A172 (cell line): ENCODE measurements at places on chromosomes 11 and 22.

DNA sequence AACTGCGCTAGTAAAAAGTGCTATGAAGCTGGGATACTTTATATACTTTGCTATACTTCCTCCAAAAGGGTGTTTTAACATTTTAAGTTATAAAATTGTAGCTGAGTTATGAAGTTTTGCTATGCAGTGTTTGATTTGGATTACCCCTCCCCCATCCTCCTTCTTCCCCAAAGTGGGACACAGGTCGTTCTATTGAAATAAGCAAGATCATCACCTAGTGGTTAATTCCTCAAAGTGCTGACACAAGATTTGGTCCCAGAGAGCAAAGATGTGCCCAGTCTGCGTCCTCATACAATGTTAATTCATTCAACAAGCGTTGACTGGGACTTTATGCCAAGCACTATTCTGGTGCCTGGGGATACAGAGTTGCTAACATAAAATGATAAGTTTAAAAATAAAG, 78.5 kb downstream of the SPON1 start:
- DNase-seq, result peak; percentile 28

DNA sequence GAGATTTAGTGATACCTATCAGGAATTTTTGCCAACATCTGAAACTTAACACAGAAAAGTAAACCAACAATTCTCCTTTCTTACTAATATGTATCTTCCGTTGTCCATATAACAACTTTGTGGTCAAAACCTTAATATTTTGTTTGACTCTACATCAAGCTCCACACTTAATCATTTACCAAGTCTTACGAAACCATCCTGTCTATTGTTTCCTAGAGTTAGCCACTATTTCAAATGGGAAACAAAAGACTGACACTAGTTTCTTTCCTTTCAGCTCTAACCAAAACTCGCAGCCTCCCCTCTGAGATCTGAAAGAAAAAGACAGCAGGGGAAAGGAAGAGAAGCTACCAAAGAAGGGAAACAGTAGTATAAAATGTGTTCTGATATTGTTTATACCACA, 26.5 kb upstream of the PRDM10 start:
- no peak for DNase-seq

- no peak for DNase-seq
These were observed 850.5 kb downstream of the KCNA4 start for GRCh38 chr11:29166306-29166705.

GRCh38 chr11:116202922-116203321, 569.9 kb downstream of the BUD13 start:
- DNase-seq, result no peak

DNA sequence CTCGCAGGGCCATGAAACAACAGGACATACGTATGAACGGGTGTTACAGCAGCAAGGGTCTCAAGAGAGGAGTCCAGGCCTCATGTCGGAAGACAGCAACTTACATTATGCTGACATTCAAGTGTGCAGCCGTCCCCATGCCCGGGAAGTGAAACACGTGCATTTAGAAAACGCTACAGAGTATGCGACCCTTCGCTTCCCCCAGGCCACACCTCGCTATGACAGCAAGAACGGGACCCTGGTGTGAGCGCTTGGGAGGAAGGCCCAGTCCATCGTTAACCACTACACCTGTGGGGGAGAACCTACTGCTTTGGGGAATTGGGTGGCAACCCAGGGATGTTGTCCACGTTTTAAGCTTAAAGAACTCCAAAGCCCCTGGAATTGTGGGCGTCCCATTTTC, 7.2 kb downstream of the C11orf52 start:
- no peak for DNase-seq

GRCh38 chr11:48116437-48117228, 100.0 kb upstream of the OR4B1 start:
- no peak for DNase-seq

GRCh38 chr22:38205261-38206128, 3.7 kb downstream of the MAFF start:
- no peak for DNase-seq

DNA sequence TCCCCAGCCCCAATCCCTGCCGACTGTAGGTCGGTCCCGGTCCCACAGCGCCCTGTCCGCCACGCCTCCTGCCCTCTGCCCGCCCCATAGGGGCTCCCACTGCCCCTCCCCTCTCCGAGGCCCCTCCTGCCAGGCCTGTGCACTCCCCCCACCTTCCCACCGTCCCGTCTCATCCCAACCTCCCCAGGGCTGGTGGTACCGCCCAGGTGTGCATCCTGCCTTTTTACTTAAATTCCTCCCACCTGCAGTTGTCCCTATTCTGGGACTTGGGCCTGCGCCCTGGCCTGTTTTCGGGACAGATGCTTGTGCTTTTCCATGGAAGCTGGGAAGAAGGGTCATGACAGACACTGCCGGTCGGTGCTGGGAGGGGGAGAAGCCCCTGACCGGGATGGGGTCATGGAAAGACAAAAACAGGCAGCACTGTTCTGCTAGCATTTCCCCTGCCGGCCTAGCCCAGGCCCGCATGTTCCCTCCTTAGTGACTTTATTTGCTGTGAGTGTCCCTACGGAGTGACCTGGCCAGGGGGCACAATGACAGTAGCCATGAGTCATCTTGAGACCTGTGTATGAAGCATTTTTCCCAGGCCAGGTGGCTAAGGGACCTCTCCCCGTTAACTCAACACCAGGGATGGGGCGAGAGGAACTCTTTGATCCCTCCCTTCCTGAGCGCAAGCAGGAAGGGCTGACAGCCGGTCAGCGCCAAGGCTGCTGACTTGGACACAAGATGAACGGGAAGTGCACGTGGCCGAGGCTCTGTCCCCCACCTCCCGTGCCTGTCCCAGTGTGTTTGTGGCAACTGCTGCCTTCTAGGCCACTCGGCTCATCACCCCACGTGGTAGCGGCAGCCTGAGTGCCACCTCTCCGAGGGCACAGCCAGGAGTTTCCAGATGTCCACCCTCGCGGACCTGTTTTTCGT, 7.1 kb downstream of the TBX1 start:
- no peak for DNase-seq

DNA sequence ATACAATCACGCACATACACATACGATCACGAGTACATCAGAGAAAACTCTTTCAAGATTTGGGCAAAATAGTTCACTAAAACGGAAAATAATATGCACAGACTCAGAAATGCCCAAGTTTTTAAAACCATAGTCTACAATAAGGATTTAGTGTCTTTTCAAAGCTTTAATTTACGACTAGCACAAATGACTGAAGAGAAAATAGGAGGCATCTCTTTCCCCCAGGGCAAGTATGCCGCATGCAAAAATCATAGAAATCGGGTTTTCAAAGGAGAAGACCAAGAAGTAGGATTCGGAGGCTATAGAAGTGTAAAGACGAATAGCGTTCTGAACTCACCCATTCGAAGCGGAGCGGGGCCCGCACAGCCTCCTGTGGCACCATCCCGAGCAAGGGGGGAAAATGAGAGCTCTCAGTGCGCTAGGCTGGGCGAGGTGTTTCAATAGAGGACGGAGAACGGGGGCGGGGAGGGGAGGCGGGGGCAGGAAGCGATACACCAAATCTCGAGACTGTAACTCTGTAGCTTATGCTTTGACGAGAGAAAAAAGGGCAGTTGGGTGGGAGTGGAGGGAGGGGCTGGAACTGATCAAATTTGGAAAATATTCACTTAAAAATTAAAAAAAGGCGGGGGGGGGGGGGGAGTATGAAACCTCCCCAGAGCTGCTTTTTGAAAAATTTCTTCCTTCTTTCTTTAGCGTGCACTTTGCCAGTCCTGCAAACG, 15.8 kb downstream of the BLID start:
- DNase-seq, result peak; percentile 52

GRCh38 chr22:37848587-37849088, 581 bp upstream of the EIF3L start:
- no peak for DNase-seq

DNA sequence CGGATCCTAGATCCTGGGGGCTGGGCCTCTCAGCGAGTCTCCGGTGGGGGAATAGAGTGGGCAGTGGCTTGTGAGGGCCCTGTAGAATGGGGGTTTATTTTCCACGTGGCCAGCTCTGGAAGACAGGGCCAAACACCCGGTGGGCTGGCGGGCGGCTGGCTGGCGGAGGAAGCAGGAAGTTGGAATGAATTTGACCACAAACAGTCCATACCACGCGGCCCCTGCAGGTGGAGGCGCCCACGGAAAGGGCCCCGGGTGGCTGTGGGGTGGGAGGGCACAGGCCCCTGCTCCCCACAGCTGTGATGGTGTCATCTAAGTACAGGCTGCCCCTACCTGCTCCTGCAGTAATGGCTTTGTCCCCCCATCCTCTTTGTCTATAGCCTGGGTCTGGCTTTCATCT, 15.1 kb downstream of the MCAT start:
- DNase-seq, result no peak

DNA sequence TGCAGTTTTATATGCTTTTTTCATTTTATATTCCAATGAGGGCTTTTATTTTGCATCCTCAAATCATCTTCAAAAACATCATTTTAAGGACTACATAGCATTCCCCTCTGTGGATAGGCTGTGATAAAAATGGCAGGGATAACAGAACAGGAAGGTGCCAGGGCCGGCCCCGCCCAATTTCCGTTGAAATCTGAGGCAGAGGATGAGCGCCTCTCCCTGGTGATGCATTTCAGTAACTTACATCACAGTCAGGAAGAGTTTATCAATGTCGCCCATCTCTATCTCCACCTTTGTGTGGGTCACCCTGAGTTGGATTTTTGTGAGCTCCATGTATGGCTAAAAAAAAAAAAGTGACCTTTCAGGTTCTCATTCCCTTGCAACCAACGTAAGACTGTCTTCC, 201.6 kb downstream of the DSCAML1 start:
- no peak for DNase-seq

- DNase-seq, result peak; percentile 32
These were observed 974.2 kb downstream of the JRKL start for GRCh38 chr11:97364047-97364446.

GRCh38 chr11:40647295-40647694, 812.2 kb downstream of the LRRC4C start:
- DNase-seq, result no peak

GRCh38 chr11:74462009-74462408, 5.3 kb downstream of the KCNE3 start:
- DNase-seq, result no peak

- DNase-seq, result no peak
These were observed 25.7 kb upstream of the GAL start for GRCh38 chr11:68658661-68659060.

DNA sequence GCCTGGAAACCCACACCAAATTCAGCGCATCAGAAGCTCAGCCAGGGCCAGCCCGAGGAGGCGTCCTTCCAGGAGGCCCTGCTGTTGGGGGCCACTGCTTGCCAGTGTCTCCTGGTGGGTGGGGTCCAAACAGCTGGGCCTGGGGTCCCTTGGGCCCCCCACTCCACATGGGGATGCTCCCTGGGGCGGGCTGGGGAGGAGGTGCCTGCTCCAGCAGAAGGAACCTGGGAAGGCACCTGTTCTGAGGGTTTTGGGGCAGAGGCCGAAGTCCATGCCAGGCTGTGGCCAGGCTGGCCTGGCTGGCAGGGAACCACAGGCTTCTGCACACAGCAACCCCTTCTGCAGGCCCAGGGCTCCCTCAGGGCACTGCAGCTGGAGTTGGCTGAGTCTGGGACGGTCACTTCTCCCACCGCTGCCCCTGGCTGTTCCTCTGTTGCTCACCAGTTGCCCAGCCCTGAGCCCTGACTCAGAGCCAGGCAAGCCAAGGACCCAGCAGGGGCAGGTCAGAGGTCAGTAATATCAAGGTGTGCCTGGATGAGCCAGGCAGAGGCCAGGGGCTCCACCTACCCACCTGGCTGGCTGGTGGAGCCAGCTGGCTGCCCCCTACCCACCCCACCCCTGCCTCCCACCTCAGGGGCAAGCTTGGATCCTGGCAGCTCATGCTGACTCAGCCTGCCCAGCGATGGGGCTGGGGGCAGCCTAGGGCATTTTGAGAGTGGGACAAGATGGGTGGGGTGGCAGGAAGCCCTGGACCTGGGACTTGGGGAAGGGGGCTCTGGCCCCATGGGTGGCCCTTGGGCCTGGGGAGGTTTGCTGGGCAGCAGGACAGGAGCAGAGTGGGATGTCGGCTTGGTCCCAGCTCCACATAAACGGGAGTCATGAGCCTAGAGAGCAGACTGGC, 12.0 kb upstream of the PHLDA2 start:
- peak; percentile 75 for DNase-seq

GRCh38 chr11:35100013-35100383, 39.0 kb upstream of the CD44 start:
- peak; percentile 68 for DNase-seq

DNA sequence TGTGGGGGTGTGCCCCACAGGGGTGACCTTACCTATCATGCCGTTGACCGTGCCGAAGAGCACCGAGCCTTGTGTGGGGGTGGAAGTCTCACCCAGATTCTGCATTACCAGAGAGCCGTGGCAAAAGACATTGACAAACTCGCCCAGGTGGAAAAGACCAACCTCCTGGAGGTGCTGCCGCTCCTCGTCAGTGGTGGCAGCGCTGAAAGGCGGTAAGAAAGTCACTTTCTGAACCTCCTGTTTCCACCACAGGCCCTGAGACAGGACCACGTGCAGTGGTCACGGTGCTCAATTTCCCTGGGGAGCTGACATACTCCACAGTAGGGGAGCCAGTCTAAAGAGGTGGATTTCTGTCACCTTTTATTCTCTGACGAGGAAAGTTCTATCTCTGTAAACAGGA, 7.4 kb upstream of the VWCE start:
- no peak for DNase-seq

DNA sequence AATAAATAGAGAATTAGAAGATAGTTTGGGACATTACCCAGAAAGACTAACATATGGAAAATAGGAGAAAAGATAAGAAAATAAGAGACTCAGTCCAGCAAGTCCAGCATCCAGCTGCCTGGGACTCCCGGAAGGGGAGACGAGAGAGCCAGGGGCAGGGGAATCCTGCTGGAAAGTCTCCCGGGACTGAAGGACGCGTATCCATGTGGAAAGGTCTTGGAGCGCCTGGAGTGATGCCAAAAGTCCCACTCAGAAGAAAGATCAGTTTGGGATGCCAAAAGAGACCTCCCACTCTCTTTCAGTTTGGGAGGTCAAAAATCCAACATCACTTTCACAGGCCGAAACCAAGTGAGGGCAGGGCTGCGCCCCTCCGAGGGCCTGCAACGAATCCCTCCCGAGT, 30.7 kb downstream of the LRFN4 start:
- DNase-seq, result no peak

- no peak for DNase-seq
These were observed 30.6 kb downstream of the SCUBE1 start for GRCh38 chr22:43312608-43313007.

DNA sequence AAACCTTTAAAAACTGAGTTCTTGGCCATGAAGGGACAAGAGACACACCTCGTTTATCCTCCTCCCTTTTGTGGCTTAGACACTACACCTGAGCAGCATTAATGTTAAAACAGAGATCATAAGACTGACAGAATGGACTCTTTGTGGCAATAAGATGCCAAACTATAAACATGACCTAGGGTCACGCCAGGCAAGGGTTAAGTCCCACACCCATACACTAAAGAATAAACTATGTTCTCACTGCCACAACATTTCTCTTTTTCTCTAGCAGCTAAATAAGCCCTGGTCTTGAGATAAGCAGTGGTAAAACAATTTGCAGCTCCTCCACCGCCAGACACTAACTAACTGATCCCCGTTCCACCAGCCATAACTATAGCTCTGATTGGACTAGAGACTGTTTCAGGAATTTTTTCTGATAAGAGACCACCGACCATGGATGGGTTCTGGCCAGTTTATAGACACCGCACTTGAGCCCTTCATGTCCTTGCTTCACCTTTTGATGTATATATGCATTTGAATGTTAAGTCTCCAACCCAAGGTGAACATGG, 4.9 kb upstream of the SLCO2B1 start:
- no peak for DNase-seq

GRCh38 chr11:64998141-64998540, 1.4 kb upstream of the BATF2 start:
- DNase-seq, result no peak
